ENCODE measurements at places on chromosomes 3 and 15.

GRCh38 chr15:66927201-66928077, 138.0 kb upstream of the SMAD3 start:
- no peak for DNase-seq

- DNase-seq = no peak
These were observed 170.3 kb downstream of the SUCLG2 start for GRCh38 chr3:67484085-67484484.

DNA sequence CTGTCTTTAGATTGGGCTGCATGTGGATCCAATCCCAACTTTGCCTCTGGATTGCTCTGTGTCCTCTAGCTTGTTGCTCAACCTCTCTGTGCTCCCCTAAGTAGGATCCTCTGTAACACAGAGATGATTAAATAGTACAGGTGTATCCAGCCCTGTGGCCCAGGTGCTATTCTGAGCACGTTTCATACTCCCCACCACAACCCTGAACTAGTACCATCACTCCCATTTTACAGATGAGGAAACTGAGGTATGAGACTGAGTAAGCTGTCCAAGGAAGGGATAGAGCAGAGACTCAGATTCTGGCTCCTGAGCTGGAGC, 7.2 kb downstream of the ISG20 start:
- DNase-seq = no peak

DNA sequence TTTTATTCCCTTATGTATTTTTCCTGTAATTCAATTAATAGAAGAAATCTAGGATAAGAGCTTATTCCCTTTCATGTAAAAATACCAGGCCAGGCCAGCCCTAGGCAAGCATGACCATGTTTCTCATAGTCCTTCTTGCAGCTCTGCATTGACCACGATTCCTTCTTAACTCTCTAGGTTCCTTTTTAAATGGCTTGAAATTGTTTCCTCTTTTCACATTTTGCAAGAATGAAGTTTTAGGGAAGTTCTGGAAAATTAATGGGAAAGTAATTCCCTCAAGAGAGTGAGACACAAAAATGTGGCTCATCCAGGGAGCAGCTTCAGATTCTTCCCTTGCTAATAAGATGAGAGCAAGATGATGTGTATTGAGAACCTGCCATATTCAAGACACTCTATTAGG, 116.5 kb upstream of the FGF7 start:
- no peak for DNase-seq

DNA sequence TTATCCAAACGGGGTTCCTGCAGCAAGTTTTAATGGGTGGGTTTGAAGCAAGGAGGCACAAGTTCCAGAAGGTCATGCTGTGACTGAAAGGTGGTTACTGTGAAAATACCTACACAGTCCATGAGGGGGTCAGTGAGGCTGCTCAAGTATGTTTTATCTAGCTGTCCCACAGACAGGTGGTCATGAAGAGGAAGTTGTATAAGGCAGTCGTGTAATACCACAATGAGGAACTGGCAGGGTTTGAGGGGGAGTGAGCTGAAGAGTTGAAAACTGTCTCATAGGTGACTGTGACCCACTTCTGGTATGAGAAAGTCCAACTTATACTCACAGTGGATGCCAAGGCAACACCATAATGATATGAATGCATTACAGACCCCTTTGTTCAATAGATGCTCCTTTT, 856.8 kb downstream of the OTOL1 start:
- no peak for DNase-seq

DNA sequence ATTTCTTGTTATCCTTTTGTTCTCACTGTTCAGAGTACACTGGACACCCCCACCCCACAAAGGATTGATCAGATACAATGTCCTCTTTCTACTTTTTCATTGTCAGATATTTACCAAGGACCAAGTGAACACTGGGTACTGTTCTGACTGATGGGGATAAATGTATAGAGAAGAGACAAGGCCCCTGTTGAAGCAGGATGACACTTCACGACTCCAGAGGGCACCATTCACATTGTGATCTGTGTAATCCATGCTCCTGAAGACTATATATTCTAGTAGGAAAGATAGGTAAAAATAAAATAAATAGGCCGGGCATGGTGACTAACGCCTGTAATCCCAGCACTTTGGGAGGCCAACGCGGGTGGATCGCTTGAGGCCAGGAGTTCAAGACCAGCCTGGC, 7.2 kb upstream of the CRYGS start:
- DNase-seq = peak; percentile 37

GRCh38 chr3:57283334-57283733, 9.2 kb downstream of the ASB14 start:
- no peak for DNase-seq

- no peak for DNase-seq
These were observed 24.5 kb upstream of the RNF111 start for GRCh38 chr15:58962662-58963565.

DNA sequence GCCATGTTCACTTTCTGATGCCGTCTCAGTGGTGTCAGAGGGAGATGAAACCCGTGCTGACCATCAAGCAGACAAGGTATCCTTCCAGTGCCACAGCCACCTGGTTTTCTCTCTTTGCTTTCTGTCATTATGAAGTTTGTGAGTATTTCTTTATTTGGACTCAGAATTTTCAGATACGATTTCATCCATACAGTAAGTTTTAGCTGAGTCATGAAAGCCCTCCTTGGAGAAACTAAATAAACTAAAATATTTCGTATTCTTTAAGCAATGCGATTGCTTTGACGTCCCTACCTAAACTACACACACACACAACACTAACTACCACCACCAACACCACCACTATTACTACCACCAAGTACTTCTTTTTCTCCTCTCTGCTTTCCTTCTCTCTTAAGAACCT, 350.1 kb downstream of the NTRK3 start:
- DNase-seq = no peak

DNA sequence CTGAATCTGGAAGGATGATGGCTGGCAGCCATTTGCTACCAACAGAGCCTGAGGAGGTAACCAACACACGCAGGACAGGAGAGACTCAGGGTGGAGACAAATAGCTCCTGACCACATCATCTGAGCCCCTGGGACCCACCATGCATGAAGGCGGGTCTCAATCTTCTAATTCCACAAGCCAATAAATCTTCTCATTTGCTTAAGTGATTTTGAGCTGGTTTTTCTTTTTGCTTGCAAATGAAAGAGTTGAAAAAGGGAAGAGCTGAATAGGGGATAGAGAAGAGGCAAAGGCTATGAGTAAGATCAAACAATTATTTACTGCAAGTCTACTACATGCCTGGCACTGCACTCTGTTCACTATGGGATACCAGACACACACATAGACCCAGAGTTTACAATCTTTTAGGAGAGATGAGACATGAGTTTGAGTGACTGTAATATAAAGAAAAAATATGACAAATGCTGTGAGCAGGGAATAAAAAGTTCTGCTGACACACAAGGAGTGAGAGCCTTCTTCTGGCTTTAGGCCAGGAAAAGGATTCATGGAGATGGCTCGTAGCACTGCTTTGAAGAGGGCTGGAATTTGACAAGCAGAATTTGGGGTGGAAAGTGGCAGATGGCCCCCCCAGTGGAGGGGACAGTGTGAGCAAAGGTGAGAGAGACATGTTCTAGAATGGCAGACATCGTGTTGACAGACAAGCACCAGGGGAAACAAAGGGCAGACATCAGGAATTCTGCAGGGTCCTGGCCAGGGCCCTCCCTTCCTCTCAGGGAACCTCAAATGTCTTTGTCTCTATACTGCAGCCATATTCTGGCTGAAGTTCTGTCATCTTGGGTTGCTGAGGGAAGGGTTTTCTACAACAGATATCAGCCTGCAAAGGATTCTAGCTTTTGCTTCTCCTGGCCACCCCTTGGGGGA, 69.8 kb upstream of the WNT5A start:
- DNase-seq = no peak

GRCh38 chr3:115974940-115975339, 351.6 kb downstream of the GAP43 start:
- no peak for DNase-seq

DNA sequence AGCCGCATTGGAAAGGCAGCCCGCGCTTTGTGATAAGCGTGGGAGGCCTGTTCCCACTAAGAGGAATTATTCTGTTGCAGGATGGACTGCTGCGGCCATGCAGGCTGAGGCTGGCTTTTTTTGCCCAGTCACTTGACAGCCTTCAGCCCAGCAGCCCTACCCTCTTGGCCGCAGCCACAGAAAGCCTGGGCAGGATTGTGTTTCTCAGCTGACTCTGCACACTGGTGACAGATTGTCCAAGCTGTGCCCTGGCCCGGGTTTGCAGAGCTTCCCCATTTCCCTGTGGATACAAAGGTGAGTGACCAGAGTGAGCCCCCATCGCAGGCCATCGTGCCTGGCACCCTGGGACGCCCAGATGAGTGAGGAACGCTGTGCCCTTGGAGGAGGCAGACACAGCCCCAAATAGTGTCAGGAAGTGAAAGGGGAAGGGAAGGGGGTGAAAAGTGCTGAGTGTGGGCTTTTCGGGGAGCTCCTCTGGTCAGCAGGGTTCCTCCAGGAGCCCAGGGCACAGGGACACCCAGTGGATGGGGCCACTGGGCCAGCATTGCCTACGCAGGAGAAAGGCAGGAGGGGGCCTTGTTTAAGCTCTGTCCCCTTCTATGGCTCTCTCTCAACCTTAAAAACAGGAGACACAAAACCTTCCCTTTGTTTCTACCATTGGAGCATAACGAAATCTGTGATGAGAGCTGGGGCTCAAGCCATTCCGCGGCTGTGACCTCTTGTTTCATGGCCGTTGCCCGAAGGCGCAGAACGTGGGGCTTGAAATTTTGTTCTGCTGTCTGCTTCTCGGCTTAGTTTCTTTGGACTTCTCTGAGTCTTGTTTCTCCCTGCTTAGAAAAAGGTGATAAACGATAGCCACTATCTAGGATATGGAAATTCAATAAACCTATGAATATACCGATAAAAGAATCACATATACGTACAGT, 91.5 kb upstream of the MEF2A start:
- no peak for DNase-seq

- DNase-seq = peak; percentile 86
These were observed 322.1 kb downstream of the MEX3B start for GRCh38 chr15:81723701-81724100.

GRCh38 chr15:31269816-31270575, 56.6 kb upstream of the KLF13 start:
- no peak for DNase-seq

DNA sequence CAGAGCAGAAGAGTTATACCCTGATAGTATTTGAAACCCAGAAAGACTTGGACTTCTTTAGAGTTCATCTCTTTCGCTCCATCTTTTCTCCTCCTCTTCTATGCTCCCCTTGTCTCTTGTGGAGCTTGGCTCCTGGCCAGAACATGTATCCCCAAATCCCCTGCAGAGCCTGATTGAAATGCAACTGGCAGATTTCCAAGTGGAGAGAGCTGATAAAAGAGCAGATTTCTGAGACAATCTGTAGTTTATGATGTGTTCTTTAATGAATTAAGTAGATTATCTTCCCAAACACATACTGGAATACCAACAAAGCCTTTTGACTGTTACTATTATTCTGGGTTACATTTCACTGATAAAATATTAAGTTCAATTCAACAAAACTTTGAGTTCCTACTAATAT, 33.4 kb downstream of the UNC13C start:
- DNase-seq = peak; percentile 65

DNA sequence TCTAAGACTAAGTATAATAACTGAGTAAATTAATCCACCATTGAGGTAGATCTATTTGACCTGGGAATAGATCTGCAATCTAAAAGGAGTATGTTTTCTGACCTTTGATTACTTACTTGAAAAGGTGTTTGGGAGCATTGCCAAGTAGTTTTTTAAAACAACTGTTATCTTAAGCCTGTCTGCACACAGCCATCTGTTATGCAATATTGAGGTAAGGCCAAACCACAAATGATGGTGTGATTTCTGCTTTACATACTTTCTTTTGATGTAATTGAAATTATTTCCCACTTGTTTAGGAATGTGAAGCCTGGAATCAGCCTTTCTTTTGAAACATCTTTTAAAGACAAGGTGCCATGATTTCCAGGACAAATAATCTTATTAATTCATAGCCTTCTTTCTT, 274.0 kb downstream of the BBX start:
- peak; percentile 88 for DNase-seq

GRCh38 chr3:48399387-48400172, 27.6 kb downstream of the FBXW12 start:
- DNase-seq = no peak

DNA sequence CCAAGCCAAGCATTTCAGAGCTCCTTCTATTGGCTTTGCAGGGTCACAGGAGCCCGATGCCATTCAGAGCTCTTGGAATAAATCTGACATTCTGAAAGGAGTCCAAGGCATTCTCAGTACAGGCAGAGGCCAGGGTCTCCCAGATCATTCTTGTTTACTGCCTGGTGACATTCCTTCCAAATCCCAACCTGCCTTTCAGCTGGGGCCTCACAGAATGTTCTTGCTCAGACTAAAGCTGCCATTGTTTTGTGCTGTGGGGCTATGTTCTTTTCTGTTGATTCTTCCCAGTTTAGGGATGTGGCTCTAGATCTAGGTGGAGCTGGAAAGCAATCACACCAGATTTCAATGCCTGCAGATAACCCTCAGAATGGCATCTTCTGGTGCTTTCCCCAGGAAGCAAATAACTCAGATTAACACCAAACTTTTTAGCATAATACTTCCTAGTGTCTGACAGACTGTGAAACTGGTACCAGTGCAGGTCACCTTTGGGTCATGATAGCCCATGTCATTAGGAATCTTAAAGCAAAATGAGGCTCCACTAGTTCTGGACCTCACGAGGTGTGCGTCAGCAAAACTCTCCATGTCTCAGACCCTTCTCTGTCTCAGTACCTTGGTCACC, 166.9 kb downstream of the CHST2 start:
- DNase-seq = no peak

GRCh38 chr3:185687271-185687878, 101.3 kb downstream of the SENP2 start:
- peak; percentile 96 for DNase-seq

DNA sequence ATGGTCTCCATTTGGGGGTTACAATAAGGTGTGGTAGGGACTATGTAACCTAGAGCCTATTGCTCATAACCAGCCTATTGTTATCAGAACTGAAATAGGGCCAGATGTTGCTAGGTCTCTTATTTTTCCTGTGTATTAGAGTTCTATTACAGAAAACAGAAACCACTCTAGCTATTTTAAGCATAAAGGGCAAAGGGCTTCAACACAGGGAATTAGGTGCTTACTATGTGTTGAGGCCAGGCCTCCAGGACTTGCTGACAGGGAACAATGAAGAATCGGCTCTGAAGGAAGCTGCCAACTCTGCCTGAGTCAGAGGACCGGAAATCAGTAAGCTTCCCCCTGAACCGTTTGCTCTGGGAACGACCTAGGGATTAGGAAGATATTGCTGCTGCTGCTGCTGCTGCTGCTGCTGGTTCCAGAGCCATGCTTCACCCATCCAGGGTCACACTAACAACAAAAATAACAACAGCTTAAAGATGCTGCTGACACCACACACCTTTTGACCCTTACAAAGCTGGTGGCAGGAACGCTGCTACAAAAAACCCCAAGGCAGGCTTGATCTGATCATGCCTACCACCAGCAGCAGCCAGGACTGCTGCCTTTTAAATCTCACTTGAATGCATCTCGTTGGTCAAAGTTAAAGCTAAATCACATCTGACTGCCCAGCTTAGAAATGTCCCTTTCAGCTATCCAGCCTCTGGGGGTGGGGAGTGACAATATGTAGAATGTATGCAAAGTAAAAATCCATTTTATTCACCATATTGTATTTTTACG, 276.9 kb upstream of the IL12A start:
- DNase-seq = peak; percentile 29
